ENCODE measurements at places on chromosomes 16 and 17.

GRCh38 chr17:42018339-42018738, 1.1 kb upstream of the DNAJC7 start:
- no peak for DNase-seq

DNA sequence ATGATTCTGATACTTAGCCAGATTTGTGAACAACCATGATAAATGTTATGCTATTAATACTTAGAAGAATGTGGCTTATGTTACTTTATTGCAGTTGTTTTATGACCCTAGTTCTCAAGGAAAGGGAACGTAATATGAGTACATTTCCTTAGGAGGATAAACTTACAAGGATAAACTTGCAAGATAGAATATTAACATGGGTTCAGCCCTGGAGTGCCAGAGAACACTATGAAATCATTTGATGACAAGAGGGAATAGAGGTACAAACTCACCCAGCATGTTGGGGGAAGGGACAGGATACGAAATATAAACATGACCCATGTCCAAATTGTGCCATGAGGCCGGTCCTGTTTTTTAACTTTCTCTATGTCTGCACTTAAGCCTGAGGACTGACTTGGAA, 13.0 kb upstream of the ABCA5 start:
- DNase-seq = no peak

GRCh38 chr16:66014221-66014620, 352.3 kb upstream of the CDH5 start:
- DNase-seq = no peak

GRCh38 chr17:54785643-54786268, 114.9 kb upstream of the TOM1L1 start:
- no peak for DNase-seq

- no peak for DNase-seq
These were observed 1.3 kb downstream of the HNF1B start for GRCh38 chr17:37743612-37743874.

- no peak for DNase-seq
These were observed 2.7 kb upstream of the ACE start for GRCh38 chr17:63474174-63474573.

- no peak for DNase-seq
These were observed 106.0 kb downstream of the COPRS start for GRCh38 chr17:31753011-31753410.

Data from femur (tissue), 1 donor.